NAMALWA (cell line): ENCODE measurements at places on chromosomes 5 and 9.

DNA sequence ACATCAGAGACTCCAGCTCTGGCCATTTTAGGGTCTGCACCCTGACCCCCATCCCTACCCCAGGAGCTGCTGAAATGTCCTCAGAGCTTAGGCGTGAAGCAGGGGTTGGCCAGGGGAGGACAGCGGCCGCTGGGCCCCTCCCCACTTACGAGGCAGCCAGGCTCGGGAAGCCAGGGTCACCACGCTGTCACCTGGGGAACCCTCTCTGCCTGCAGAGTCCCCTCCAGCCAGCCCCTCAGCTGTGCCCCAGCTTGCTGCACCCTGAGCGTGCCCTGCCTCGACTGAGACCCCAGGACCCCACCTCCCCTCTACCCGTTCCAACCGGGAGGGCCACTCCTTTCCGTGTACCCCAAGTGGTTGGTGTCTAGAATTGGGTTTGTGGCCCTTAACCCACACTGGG lies 2.7 kb downstream of the LCN10 start:
- DNase-seq, result no peak

DNA sequence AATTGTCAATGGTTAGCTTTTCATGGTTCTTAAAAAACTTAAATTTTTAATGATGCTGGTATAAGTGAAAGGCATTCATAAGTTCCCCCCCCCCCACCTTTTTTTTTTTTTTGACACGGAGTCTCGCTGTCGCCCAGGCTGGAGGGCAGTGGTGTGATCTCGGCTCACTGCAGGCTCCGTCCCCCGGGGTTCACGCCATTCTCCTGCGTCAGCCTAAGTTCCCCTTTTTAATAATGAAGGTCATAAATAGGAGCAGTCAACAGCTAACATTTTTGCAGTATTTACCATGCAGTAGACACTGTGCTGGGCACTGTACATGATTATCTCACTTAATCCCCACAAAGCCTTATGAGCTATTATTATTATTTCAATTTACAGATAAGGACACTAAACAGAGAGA lies 556.3 kb downstream of the PDE4D start:
- peak; percentile 8 for DNase-seq

DNA sequence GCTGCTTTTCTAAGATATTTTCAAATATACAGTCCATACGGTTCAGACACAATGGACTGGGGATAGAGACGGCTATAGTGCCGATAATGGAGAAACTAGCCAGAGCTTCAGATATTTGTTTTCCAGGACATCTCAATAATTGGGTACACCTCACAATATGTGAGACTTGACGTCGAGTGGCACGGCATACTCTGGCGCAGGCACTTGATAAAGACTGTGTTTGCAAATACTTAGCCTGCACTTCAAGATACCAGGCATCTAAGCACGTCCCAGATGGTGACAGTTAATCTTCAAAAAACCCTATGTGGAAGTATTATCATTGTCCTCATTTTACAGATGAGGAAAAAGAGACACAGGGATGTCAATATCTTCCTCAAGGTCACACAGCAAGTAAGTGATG lies 48.5 kb downstream of the SEMA5A start:
- DNase-seq, result no peak

GRCh38 chr5:176732306-176732705 lies 78.1 kb upstream of the UNC5A start:
- DNase-seq, result no peak

GRCh38 chr9:12819436-12820185 lies 44.8 kb downstream of the LURAP1L start:
- DNase-seq, result peak; percentile 47

DNA sequence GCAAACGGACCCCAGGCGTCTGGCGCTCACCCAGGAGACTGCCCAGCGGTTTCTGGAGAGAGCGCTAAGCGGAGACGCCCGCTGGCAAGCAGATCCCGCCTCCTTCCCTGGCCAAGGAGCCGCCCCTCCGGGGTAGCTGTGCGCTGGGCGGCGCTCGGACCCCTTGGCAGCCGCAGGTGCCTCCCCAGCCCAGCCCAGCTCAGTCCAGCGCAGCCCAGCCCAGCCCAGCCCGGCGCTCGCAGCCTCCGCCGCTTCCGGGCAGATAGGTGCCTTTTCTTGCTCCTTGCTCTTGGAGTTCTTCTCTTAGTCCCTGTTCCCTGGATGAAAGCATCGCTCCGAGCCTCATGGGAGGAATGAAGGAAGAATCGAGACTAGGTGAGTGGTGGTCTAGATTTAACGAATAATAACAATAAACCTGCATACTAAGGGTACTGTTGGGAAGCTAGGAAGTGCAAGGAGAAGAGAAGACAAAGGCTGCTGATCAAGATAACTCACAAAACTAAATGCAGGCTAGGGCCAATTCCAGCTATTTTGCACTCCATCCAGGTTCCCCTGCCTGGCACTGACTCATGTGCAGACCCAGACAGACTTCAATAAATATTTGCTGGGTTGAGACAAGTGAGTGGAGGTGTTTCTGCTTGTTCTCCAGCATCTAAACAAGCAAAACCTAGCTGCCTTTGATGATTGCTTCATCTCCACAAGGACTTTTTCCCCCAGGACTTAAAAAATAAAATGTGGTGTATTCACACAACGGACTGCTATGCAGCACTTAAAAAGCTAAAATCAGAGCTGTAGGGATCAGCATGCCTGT lies at the start of gene STK32A:
TSS of gene STK32A (plus strand) at position 202 of the 811 bp plus-strand sequence. CDS start 4,609 bp downstream, outside the sequence.
- no peak for DNase-seq

GRCh38 chr9:129143031-129143927 lies 32.1 kb downstream of the PTPA start:
- DNase-seq, result peak; percentile 82

DNA sequence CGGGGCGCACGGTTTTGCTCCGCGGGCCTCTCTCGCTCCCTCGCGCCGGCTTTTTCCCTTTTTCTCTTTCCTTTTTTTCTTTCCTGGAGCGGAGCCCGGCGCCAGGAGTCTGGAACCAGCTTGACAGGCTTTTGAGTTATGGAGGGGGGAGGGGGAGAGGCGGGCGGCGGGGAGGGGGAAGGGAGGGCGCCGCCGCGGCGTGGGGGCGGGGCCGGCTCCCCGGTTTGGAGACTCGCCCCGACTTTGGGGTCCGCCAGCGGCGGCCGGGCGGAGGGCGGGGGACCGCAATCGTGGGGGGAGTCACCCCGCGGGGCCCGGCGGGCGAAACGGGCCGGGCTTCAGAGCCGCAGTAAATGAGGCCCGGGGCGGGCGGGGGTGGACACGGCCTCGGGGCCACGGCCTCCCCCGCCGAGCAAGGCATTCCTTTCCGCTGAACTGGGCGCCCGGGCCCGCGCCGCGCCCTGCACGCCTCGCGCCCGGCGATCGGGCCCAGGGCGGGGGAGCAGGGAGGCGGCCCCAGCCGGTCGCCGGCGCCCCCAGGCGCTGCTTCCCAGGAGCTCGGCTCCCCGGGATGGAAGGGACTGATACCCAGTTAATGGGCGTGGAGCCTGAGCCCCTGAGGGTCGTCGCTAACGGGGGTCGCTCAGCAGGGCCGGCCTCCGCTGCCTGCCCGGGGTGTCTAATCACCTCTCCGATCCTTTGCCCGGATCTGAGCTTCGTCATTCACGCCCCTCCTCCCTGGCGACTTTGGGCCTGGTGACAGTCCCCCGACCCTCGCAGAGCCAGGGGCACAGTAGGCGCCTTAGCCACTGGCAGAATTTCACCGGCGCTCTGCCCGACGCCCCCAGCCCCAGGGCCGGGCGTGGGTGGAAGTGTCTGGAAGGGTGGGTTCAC lies 138.1 kb downstream of the C9orf50 start:
- DNase-seq, result no peak

DNA sequence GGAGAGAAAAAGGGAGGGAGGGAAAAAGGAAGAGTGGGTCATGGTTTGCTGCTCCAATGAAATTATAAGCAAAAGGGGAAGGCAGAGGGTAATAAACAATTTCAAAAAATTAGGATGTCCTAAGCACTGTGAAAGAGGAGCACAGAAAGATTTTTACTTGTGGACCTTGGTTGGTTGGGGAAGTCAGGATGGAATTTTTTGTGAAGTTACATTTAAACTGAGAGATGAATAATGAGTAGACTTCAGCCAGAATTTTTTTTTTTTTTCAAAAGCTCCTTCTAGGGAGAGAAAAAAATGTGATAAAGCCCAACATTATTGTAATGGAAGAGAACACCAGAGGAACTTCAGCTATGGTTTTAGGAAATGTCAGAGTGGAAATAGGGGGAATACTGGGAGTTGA lies 515.9 kb upstream of the PAPPA start:
- no peak for DNase-seq

- no peak for DNase-seq
Measured at GRCh38 chr9:72315510-72316311, 49.3 kb downstream of the ZFAND5 start.

- DNase-seq, result peak; percentile 58
Measured at GRCh38 chr5:139708434-139708861, 60.3 kb downstream of the CXXC5 start.

DNA sequence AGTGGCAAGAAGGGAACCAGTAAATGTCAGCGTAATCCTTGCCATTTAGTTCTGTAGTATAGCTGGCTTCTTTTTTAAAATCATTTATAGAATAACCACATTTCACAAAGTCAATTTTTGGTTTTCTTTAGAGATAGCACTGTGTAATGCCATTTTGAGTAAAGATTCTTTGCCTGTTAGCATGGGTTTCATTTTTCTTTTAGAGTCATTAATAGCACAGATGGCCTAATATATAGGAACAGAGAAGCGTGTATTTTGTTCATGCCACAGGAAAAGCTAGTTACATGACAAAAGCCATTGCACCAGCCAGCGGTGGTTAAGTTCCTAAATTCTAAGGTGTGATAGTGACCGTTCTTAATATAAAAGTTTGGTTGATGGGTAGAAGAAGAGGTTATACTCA lies 1363.9 kb downstream of the MAT2B start:
- DNase-seq, result no peak

DNA sequence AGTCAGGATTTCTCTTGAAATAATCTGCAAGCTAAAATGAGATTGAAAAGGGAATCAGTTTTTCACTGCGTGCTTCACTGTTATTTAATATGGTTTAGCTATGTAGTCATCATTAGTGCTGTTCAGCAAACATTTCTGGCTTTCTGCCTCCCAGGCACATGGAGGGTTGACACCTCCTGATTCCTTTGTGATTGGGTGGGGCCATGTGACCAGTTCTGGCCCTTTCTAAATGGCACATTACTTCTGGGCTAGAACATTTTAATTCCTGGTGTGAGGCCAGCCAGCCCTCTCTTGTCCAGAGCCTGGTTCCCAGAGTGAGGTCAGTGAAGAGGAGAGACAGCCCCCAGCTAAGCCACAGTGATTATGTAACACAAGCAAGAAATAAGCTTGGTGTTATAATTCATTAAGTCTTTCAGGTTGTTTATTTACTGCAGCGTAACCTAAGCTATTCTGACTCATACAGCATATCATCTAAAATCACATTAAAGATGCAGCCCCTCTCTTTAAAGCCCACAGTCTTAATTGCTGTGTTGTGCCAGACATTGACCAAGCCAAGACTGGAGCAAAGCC lies 17.4 kb upstream of the ARSI start:
- DNase-seq, result no peak

GRCh38 chr9:19665146-19665863 lies 123.5 kb downstream of the SLC24A2 start:
- no peak for DNase-seq

GRCh38 chr5:159189310-159189709 lies 20.0 kb downstream of the RNF145 start:
- DNase-seq, result no peak

DNA sequence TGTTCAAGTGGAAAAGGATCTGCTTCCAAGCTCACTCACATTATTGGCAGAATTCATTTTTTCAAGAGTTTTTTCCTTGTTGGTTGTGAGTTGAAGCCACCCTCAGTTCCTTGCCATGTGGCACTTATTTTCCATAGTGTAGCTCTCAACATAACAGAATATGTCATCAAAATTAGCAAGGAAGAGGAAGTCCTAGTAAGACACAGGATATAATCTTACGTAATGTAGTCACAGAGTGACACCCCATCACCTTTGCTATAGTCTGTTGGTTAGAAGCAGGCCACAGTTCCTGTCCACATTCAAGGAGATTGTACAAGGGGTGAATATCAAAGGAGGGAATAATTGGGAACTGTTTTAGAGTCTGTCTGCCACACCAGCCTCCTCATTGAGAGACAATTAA lies 15.7 kb downstream of the IRGM start:
- DNase-seq, result no peak

- no peak for DNase-seq
Measured at GRCh38 chr5:14495301-14495700, 86.3 kb upstream of the OTULINL start.

- DNase-seq, result no peak
Measured at GRCh38 chr5:2000591-2000990, 117.9 kb upstream of the IRX4 start.

DNA sequence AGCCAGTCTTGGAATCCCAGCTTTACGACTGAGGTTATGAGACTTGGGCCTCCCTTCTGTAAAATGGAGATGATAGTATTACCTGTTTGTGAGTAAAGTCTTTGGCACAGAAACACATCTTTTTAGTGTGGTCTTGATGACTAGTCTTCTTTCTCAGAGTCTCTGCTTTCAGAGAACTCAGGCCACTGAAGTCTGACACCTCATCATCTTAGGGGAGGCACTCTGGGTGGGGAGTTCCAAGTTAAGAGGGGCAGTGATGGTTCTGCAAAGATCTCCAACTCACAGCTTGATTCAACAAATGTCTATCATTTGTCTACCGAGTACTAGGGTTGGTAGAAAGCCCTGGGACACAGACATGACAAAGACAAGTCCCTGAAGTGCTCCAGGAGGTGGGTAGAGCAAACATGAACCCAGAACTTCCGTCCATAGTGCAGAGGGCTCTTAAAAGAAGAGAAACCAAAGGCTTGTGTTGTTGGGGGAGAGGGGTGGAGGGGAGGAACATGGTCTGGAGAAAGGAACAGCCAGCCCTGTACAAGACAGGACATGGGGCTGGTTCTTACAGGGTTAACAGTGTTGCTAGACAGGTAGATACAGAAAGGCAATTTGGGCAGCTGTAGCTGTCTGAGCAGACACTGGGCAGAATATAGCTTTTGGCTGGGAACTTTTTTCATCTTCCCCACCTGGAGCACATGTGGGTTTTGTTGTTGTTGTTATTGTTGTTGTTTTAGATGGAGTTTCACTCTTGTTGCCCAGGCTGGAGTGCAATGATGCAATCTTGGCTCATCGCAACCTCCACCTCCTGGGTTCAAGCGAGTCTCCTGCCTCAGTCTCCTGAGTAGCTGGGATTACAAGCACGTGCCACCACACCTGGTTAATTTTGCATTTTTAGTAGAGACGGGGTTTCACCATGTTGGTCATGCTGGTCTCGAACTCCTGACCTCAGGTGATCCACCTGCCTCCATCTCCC lies 2.6 kb upstream of the CD14 start:
- DNase-seq, result no peak

DNA sequence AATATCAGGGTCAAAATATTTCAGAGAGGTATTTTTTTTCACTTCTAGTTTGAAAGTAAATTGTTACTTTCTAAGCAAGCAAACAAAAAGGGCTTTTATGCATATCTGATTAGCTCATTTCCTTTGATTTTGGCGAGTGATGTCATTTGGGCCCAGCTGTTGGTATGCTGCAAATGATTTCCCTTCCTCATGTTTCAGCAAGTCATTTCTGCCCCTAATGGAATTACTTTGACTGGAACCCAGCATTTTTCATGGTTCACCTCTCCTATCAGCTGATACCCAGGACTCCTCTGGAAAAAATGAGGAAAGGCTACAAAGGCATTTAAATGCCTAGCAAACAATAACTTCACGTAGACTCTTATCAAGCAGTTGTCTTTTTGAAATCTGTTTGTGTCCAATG lies 500.6 kb downstream of the EBF1 start:
- peak; percentile 64 for DNase-seq

- DNase-seq, result no peak
Measured at GRCh38 chr5:51811883-51812471, 428.7 kb downstream of the ISL1 start.
